NCI-H1417 treated with DMSO at 0.1 percent for 48 hours (cell line): ENCODE measurements at places on chromosomes 16 and 17.

- DNase-seq: no peak
Observed at GRCh38 chr17:47850373-47850691, 631 bp downstream of the SP6 start.

DNA sequence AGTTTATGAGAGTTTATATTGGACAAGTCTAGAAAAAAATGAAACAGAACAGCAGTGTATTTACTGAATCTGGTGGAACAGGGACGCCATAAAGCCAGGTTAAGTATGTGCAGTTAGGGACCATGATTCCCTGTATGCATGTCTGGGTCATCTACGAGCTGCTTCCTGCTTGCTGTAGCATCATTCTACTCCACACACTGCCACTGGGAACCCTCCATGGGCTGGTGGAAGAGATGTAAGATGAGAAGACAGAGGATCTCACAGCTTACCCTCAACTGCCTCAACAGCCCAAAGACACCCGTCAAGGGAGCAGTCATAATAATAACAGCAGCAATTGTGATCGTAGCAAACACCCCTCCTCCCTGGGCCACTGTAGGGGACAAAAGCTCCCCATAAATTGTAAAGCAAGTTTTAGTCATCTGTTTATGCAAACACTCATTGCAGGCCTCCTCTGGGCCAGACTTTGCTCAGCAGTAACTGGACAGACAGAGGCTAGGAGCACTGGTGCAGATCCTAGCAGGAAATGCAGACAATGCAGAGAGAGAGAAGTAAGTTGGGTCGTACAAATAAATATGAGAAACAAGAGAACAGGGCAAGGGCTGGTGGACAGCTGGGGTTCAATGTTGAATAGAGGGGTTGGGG is 188.0 kb downstream of the SOX9 start:
- DNase-seq: no peak

GRCh38 chr17:71378036-71378435 is 742.8 kb upstream of the SOX9 start:
- no peak for DNase-seq

GRCh38 chr17:41634639-41635038 is 10.3 kb upstream of the KRT17 start:
- no peak for DNase-seq

DNA sequence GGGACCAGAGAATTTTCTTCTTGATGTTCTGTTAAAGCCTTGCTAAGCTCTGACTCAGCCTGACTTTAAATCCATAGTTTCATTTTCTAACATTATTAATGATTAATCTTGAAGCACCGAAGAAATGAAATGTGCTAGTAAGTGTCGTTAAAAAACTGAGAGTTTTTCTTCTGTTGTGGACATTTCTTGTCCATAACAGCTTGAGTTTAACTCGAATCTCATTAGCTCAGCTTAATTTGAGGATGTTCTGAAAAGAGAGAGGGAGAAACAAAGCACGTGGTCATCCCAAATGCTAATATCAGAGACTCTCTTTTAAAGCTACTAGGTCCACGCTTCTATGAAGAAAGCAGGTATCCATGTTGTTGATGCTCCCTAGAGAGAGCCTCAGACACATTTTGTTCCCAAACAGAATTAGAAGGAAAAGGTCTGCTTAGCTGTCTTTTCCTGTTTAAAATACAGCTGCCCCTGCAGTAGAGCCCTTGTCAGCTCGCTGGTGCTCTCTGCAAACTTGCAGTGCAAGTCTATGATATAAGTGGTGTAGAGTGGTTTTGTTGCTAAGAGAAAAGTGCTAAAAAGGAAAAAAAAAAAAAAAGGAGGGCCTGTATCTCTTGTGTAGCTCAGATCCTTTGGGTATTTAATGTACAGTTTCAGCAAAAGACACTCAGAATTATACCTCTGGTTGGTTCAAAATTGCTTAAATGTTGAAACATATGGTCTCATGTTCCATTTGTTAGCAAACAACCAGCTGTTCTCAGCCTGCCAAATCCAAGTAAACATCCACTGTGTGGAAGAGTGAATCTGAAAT is 191.1 kb upstream of the TBX2 start:
- DNase-seq: no peak

DNA sequence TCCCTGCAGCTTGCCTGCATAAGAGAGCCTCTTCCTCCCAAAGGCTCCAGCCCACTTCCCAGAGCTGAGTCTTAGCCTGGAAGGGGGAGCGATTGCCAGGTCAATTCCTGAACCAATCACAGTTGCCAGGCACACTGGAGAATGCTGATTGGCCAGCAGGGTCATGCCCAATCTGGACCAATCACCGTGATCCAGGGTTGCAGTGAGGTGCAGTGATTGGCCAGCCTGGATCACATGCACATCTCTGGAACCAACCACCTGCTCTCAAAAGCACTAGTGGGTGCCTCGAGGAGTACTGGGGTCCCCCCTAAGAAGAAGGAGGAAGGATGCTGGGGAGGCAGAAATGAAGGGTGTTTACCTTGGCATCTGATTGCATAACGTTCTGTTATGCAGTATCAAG is 18.4 kb downstream of the NAGPA start:
- no peak for DNase-seq

DNA sequence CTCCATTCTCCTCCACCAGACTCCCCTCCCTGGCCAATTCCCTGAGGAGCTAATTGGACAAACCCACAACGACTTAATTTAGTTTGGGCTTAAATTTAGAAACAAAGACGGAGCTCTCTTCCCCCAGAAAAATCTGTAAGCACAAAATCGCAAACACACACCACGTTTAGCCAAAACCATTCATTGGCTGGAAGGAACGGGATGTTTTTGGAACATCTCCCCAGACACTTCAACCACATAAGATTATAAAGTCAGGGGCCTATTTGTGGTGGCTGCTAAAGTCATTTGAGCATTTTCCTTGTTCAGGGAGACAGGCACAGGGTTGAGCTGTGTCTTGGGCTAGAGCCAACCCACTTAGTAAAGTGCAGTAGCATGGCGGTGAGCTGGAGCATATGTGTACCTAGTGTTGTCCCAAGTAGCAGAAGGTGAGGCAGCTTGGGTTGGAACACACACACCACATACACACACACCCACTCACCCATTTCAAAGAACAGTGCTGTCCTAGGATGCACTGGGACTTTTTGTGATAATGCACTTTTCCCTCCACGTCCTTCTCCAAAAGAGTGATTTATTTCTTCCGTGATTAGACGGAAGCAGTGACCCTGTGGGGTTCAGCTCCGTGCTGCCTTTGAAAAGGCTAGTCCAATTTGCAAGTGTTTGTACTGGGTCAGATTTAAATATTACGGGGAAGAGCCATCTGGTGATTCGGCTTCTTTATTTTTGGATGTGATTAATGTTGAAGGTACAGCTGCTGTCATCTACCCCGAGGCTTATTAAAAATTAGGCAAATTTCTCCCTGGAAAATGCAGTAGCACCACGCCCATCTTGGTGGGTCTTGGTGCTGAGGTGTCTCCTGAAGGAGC is 32.2 kb downstream of the ELAC2 start:
- no peak for DNase-seq

DNA sequence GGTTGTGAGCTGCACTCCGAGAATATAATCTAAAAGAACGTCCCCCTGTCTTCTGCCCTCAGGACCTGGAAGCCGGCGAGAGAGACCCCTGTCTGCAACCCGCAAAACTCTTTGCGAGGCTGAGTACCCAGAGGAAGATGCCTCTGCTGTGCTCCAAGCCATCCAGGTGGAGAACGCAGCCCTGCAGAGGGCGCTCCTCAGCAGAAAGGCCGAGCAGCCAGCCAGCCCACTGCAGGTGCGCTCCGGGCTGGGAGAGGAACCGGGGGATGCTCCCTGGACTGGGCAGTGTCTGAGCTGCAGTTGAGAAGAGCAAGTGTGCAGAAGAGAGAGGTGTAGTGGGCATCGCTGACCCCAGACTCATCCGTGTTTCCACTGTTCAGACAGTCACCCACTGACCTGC is 148.3 kb downstream of the KATNIP start:
- DNase-seq: no peak

DNA sequence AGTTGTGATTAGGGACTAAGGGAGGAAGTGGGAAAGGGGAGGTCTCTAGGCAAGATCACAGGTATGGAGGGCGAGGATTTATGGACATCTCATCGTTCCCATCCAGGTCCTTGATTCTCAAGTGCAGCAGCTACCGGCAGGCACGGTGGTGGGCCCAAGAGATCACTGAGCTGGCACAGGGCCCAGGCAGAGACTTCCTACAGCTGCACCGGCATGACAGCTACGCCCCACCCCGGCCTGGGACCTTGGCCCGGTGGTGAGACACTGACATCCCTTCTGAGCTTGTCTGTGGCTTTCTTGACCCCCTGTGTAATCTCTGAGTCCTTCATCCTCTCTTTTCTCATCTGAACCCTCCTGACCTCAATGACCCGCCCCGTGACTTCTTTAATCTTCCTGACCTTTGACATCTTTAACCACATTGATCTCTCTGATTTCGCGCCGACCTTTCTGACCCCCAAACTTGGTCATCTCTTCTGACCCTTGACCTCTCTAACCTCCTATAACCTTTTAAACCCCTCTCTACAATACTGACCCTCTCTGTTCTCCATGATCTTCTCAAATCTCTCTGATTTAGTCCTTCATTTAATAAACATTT is 3.8 kb downstream of the PLD2 start:
- DNase-seq: no peak
